ENCODE measurements at places on chromosomes 2 and 18.
A peak's percentile ranks its signal among the peaks of the same experiment; 100 is the strongest.

DNA sequence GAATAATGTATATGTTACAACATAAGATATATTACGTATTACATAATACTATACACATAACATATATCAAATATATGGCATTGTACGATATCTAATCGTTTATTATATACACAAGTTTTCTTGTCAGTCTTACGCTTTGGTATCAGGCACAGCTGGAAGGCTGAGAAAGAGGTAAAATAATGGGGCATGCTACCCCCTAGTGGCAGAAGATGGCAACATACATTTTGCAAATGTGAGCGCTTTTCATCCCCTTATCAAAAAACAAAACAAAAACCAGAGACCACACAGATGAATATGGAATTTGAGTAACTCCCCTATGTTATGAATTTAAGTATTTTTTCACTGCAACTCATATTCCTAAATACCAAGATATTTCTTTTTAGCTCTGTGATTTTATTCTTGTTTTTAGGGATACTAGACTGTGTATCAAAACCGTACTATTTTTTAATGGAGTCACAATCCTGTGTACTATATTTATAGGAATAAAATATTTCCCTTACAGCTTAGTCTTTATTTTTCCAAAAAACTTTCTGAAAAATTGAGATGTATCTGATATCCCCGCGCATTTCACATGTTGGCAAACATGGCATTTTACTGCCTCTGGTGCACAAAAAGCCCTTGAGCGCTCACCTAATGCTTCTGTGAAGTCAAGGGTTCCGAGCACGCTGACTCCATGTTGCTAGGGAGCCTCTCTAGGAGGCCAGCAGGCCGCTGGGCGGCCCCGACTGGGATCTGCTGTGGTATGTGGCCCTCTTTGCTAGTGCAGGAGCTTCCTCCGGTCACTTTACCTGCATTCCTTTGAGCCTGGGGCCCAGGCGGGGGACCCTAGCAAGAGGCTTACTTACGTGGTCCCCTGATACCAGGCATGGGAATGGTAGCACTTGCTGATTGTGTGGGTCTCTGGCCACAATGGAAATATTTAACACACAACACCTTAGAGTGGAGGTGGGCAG is 62.5 kb downstream of the SLC4A3 start:
- DNase-seq: peak; percentile 17

GRCh38 chr2:18926631-18927524 is 337.5 kb upstream of the NT5C1B start:
- DNase-seq: no peak

DNA sequence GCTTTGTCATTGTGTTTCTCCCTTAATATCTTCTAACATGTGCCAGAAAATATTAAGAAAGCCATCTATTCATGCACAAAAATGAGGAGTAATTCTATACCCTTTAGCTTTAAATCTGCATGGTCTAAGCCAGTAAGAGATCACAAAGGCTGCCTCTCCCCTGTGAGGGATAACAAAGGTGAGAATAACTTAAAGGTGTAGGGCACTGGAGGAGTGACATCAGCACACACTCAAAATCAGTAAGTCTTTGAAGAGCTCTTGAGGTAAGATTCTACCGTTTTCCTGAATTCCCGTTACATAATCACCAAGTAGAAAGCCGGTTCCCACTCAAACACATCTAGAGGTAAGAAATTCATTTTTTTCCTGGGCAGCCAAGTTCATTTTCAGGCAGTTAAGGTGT is 123.9 kb upstream of the SULT1C3 start:
- no peak for DNase-seq

DNA sequence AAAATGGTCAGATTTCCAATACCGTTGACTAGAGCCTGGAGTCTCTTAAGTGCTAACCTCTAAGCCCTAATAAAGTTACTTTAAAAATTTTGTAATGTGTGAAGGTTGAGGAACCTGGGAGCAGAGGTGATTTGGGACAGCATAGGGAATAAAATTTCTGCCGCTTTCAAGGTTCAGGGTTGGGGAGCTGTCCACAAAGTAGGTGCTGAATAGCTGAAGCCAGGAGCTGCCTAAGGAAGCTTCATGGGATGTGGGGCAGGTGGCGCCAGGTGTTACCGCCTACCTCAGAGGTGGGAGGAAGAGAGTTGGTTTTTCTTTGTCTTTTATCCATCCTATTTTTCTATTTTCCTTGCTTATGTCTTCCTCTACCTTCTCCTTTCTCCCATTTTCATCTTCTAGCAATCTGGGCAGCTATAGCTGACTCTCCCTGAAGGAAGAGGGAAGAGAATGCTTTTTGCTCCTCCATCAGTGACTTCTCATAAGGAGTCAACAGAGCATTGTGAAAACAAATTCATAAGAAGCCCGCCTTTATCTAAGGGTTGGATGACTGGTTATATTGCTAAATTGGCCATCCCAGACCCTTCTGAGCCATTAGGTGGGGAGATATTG is 178.7 kb downstream of the CLIP4 start:
- no peak for DNase-seq

GRCh38 chr2:207327513-207327912 is 161.8 kb upstream of the KLF7 start:
- DNase-seq: no peak

- DNase-seq: no peak
Observed at GRCh38 chr2:203361922-203362321, 33.7 kb downstream of the ABI2 start.

DNA sequence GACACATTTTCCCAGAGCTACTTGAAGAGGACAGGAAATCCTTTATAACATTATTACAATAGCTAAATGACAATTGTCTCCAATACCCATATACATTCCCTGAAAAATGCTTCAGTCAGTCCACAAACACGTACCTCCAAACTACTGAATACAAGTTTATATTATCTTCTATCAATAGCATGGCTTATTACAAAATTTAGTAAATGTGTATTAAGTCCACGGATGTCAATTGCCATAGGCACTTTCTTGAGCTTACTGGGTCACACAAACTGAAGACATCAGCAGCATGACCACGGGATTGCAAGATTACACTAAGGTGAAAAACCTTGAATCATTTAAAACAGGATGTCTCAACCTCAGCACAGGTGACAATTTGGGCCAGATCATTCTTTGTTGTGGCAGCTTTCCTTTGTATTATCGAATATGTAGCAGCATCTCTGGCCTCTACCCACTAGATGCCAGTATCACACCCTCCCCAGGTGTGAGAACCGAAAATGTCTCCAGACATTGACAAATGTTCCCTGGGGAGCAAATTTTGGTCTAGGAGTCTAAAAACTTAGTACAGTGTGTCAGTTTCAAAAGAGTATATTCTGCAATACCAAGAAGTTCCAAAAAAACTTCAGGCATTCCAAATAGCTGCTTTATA is 1.4 kb downstream of the MBD2 start:
- peak; percentile 50 for DNase-seq

DNA sequence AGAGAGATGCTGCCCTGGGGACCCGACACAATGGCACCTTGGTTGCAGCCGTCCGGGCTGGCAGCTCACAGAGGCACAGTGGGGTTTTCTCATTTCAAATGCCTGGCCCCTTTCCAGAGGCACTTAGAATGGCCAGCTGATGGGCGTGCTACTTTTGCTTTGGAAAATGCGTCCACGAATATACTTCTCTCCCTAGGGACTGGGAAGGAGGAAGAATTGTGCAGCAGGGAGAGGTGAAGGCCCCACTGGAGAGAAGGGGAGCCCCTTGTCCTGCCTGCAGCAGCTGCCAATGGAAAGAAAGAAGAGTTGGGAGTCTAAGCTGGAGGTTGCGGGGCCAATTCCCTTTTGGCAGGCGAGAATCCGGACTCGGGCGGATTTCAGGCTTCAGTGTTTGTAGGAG is 1.1 kb upstream of the MAL start:
- DNase-seq: no peak

GRCh38 chr18:39241534-39241933 is 1675.9 kb upstream of the CELF4 start:
- DNase-seq: no peak

GRCh38 chr18:55354795-55355194 is 233.2 kb downstream of the TCF4 start:
- DNase-seq: no peak

- DNase-seq: no peak
Observed at GRCh38 chr2:21070341-21071257, 26.7 kb upstream of the APOB start.

- no peak for DNase-seq
Observed at GRCh38 chr2:118309257-118309945, 221.1 kb downstream of the INSIG2 start.

- no peak for DNase-seq
Observed at GRCh38 chr2:142871396-142871795, 6.1 kb upstream of the KYNU start.

DNA sequence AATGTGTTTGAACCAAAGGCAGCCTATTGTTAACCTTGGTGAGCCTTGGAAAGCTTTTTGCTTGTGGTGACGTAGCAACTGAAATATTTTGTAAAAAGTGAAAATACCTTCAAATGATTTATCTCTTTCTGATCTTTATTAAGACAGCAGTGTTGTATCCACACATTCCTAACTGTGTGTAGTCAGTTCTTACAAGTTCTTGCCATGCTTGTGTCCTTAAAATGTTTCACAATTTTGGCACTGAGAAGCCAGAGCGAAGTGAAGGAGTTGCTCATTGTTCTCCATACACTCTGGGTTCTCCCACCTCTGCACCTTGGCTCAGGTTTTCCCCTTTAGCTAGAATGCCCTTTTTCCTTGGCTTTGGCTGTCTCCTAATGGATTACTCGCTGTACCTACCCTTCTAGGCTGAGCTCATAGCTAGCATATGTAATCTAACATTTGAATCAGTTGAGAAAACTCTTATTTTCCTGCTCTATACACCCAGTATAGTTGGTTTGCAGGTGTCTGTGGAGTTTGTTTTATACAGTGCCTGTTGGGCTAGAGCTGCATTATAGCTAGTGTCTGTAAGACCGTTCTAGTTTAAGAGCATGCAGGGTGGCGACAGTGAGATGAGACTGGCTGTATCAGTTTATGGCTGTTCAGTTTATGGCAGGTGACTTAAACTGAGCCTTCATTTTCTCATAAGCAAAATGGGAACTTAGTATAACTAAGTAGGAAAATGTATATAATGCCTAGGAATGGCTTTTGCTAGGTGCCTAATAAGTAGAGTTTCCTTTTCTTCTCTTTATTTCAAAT is 45.5 kb downstream of the FMNL2 start:
- DNase-seq: no peak

DNA sequence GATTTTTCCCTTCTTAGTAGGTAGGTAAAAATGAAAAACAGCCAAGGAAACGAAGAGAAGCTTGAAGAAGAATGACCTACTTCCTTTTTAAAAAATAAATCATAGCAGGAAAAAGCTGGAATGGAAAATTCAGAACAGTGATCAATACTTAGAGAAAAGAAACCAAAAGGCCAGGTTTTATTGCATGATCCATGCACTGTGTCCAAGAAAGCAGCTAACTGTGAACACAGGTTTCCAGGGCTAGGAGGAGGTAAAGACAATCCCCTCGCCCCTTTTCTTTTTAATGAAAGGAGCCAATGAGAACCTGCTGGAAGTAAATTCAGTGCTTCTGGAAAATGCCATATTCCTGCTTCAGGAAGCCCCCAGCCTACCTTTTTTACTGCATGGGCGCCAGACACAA is 47.2 kb downstream of the BOD1L2 start:
- DNase-seq: no peak

DNA sequence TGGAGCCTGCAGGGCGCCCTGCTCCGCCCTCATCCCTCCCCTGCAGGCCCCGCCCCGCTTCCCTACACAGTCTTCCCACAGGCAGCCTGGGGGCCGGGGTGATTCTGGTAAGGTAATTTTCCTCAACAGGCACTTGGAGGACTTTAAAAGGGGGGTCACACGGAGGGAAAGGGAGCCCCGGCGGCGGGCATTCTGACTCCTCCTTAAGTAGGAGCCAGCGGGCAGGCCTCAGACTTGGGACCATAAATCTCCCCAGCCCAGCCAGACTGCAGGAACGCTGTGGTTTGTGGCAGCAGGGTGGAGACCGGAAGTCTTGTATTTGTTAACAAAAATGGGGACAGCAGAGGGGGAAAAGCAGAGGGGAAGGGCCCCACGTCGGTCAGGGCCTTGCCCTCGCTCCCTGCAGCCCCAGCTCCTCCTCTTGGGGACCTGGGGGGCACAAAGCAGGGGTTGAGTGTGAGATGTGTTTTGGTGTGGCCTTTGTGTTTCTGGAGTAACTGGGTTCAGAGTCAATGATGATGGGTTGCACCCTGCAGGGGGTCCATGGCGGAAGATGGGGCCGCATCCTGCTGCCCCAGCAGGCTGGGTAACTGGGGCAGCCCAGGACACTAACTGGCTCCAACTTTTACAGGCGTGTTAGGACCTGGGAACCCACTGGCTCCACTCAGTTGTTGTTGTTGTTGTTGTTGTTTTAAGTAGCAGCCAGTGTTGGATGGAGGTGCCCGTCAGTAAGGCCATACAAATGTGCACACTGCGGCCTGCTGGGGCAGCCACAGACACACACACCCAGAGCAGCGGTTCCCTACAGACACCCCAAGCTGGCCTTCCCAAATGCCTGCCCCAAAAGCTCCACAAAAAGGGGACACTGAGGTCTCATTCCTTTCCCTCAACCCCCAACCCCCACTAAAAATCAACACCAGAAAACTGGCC is 27.7 kb downstream of the SMAD7 start:
- no peak for DNase-seq

- no peak for DNase-seq
Observed at GRCh38 chr18:69484699-69485396, 84.2 kb downstream of the DOK6 start.

GRCh38 chr2:219638948-219639755 is 11.7 kb downstream of the SLC4A3 start:
- no peak for DNase-seq

DNA sequence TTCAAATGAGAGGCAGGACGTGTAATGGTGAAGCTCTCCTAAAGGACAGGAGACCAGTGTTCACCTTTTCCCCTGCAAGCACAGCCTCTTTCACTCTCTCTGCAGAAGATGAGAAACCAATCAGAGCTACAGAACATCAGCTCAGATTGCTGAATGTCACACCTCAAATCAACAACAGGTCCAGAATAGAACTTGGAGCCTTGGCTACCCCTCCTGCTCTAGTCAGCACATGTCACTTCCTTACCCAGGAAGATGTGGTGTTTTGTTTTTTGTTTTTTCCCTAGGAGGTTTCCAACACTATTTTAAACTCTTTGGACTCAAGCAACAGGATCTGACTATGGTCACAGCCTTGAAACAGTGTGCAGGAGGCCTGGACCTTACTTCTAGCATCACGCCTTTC is 41.3 kb upstream of the PCBP1 start:
- DNase-seq: no peak

GRCh38 chr2:154681741-154682140 is 16.8 kb upstream of the KCNJ3 start:
- DNase-seq: no peak

- DNase-seq: no peak
Observed at GRCh38 chr2:111030260-111030891, 90.3 kb upstream of the BCL2L11 start.

All from activated gamma-delta T cell treated with Interleukin-2 at 50 U/mL for 16 hours (primary cell).